Tibial nerve (tissue), 4 donors: ENCODE measurements at places on chromosomes 6 and 20. TPM values are rescaled to one million over a fixed set of nuclear protein-coding genes. Genes with fewer than 3 reads are reported as not detected.

DNA sequence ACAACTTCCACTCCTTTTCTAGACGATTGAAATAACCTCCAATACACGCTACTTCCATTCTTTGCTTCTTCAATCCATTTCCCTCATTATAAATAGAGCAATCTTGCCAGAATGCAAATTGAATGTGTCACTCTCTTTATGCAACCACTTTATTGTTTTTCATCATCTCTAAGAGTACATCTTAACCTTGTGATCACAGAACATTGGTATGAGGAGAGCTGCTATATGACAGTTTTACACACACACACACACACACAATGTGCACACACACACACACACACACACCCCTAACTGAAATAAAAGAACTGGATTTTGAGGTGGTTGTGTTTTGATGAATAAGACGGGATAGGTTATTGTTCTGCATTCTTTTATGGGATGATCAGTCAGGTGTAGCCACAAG is 187.0 kb downstream of the HDGFL1 start:
- no peaks in the 10 kb centered on the region for H3K4me1 ChIP-seq
- no peak overlapping the region for H3K27ac ChIP-seq
- no peaks in the 10 kb centered on the region for H3K36me3 ChIP-seq
- no peak for DNase-seq
- H3K4me3 ChIP-seq, result no peak overlapping the region

GRCh38 chr6:163427498-163428254 is 13.2 kb downstream of the QKI start:
- H3K4me1 ChIP-seq, result peaks cover 99% of the 10 kb centered on the region
- H3K4me3 ChIP-seq, result peak overlapping the region; percentile 8
- no peaks in the 10 kb centered on the region for H3K36me3 ChIP-seq
- H3K27me3 ChIP-seq, result no peaks in the 10 kb centered on the region

DNA sequence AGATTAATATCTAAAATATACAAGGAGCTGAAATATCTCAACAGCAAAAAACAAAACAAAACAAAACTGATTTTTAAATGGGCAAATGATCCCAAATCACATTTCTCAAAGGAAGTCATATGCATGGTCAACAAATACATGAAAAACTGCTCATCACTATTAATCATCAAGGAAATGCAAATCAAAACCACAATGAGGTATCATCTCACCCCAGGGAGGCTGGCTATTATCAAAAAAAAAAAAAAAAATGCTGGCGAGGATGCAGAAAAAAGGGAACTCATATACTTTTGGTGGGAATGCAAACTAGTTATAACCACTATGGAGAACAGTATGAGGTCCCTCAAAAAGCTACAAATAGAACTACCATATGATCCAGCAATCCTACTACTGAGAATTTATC is 34.6 kb downstream of the REPS1 start:
- no peak for DNase-seq
- no peak overlapping the region for H3K4me3 ChIP-seq
- no peaks in the 10 kb centered on the region for H3K27me3 ChIP-seq
- no peaks in the 10 kb centered on the region for H3K36me3 ChIP-seq
- H3K4me1 ChIP-seq, result peaks cover 37% of the 10 kb centered on the region
- no peak overlapping the region for H3K27ac ChIP-seq

GRCh38 chr6:81613606-81614005 is 138.9 kb downstream of the TENT5A start:
- no peaks in the 10 kb centered on the region for H3K36me3 ChIP-seq
- H3K27me3 ChIP-seq, result no peaks in the 10 kb centered on the region
- H3K4me3 ChIP-seq, result no peak overlapping the region
- no peak for DNase-seq
- peak overlapping the region; percentile 45 for H3K27ac ChIP-seq
- no peaks in the 10 kb centered on the region for H3K4me1 ChIP-seq

GRCh38 chr6:39855356-39855995 is 63.3 kb downstream of the DAAM2 start:
- H3K27ac ChIP-seq, result peak overlapping the region; percentile 88
- H3K4me3 ChIP-seq, result no peak overlapping the region
- H3K27me3 ChIP-seq, result no peaks in the 10 kb centered on the region
- DNase-seq, result no peak
- no peaks in the 10 kb centered on the region for H3K36me3 ChIP-seq

Gene BPIFB1
- total RNA-seq, result not detected
